ENCODE measurements at places on chromosomes 11 and 22. TPM values are rescaled to one million over a fixed set of nuclear protein-coding genes. Genes with fewer than 3 reads are reported as not detected.

Gene H19
- total RNA-seq = 55.0 TPM

Gene CD3E
- not detected for total RNA-seq

DNA sequence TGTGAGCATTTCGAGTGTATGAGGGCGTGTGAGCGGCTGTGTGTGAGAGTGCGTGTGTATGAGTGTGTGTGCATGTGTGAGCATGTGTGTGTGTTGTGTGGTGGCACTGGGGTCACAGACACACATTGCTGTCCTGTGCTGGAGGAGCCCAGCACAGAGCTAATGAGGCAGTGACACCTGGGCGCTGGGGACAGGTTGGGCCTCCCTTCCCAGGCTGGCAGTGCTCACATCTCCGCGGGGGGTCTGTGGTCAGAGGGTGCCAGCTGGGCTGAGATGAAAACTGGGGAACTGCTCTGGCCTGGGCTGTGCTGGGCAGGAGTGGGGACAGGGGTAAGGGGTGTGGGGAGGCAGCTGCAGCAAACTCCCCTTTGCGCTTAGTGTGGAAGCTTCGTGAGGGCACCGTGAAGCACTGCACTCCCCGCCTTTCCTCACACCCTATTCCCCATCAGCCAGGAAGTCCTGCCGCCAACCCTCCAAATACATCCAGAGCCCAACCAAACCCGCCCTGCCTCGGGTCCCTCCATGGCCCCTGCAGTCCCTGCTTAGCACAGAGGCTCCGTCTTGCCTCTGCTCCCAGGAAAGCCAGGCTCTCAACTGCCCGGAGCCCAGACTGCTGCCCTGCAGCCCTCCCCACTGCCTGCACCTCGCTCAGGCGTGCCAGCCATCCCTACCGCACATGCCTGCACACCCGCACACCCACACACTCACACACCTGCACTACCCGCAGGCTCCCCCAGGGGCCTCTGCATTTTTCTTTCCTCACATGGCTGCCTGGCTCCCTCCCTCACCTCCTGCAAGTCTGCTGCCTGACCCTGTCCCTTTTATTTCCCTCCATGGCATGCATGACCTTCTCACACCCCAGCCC lies 62.0 kb upstream of the THY1 start:
- H3K4me3 ChIP-seq = no peak overlapping the region
- H3K27me3 ChIP-seq = peaks cover 16% of the 10 kb centered on the region
- H3K36me3 ChIP-seq = no peaks in the 10 kb centered on the region
- peaks cover 7% of the 10 kb centered on the region for H3K4me1 ChIP-seq
- no peak for DNase-seq

DNA sequence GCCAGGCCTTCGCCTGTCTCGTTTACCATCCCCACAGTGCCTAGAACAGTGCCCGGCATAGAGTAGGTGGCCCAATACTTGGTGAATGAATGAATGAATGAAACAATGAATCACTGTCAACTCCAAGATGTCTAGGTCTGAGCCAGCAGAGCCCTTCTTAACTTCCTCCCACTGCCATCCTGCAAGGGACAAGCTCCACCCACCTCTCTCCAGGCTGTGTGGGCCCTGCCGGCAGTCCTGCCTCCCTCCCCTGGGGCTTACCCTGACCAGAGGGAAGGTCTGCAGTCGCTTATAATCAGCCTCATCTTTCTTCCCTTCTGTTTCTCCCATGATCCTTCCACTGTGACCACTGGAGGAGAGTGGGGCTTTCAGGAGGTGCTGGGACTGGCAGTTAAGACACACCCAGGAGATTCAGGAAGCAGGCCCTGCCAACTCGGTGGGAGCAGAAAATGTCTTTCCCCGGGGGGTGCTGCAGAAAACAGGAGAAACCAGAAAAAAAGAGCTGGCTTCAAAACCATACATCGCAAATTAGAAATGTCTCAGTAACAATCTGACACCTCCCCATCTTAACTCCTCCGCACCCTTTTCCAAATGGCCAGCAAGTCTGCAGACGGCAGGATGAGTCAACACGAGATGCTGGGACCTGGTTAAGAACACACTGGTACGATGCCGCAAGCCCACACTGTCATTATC lies 11.4 kb downstream of the DNAL4 start:
- no peak overlapping the region for H3K4me3 ChIP-seq
- H3K36me3 ChIP-seq = peaks cover 2% of the 10 kb centered on the region
- DNase-seq = no peak
- H3K27me3 ChIP-seq = no peaks in the 10 kb centered on the region
- no peak overlapping the region for H3K27ac ChIP-seq

DNA sequence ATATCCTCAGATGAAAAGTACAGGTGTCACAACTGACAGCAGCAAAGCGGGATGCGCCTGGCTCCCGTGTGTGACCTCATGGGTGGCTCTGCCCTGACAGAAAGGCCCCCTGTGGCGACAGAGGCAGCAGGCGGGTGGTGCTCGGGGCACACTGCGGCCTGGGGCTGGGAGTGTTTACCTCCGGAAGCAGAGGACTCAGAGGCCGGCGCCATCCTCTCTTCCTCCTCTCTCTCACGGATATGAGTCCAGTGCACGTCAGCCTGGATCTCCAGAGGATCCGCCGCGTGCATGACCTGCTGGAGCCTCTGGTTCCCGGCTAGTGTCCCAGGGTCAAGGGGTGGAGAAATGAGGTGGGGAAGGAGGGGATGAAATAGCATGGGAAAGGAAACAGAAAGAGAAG lies 53.2 kb upstream of the BID start:
- no peak overlapping the region for H3K4me3 ChIP-seq
- peaks cover 2% of the 10 kb centered on the region for H3K36me3 ChIP-seq
- no peak for DNase-seq
- H3K4me1 ChIP-seq = no peaks in the 10 kb centered on the region
- no peak overlapping the region for H3K27ac ChIP-seq

Data from fibroblast of lung (primary cell).